SK-MEL-5 (cell line): ENCODE measurements at places on chromosomes 13 and 19. TPM values are rescaled to one million over a fixed set of nuclear protein-coding genes. Genes with fewer than 3 reads are reported as not detected.

Gene WDR87
- total RNA-seq = not detected in 2 replicates

Gene SOX21
- 0.08 and 0.19 TPM in 2 replicates for total RNA-seq

Gene OR7A5
- total RNA-seq = 0.43 and 0.79 TPM in 2 replicates

Gene NALCN
- total RNA-seq = 0.19 and 0.24 TPM in 2 replicates

GRCh38 chr19:7115721-7116120, 46.2 kb downstream of the ZNF557 start:
- DNase-seq = peak; percentile 19

DNA sequence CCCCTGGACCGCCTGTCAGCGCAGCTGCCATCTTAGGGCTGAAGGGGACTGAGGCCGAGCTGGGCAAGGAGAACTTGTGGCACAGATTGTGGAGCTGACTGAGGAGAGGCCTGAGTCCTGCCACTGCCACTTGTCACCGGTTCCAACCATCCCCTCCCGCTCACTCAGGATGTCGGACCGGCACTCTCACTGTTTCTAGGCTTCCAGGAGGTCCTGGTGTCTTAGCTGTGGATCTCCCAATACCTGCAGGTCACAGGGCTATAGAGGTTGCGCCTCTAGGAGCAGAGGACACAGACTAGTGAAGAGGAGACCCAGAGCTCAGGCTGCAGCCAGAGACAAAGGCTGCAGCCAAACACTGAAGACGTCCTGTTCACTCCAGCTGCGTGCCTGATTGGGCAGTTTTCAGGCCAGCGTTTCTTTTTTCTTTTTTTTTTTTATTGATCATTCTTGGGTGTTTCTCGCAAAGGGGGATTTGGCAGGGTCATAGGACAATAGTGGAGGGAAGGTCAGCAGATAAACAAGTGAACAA, 15.3 kb upstream of the ZNF486 start:
- DNase-seq = no peak

DNA sequence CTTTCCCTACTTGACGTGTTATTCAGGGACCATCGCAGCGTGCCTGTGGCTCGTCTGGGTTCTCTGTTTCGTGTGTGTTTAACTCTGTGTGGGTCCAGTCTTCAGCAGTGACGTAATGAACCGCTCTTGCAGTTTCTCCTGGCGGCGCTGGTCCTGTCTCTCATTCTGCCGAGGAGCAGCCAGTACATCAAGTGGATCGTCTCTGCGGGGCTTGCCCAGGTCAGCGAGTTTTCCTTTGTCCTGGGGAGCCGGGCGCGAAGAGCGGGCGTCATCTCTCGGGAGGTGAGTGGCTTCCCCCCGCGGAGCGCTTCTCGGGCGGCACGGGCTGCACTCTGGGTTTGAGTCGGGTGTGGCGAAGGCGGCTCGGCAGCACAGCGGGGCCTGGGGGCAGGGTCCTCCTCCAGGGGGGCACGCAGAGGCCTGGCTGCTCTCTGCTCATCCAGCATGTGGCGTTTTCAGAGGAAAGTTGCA, 36.3 kb upstream of the TFDP1 start:
- DNase-seq = no peak

GRCh38 chr19:10155839-10156238, 36.1 kb upstream of the EIF3G start:
- no peak for DNase-seq

DNA sequence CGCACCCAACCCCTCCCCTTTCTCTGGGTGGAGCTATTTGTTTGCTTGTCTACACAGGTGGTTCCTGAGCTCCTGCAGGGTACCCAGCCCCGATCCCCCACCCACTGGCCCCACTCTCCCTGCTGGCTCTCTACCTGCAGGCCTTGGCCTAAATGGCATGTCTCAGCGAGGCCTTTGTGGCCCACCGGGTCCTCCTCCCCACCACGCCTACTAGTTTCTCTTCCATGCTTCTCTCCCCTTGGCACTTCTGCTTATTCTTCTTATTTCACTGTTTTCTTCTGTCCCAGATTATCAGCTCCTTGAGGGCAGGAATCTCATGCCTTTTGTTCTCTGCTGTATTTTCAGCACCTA, 57.4 kb upstream of the ZNF536 start:
- DNase-seq = no peak

DNA sequence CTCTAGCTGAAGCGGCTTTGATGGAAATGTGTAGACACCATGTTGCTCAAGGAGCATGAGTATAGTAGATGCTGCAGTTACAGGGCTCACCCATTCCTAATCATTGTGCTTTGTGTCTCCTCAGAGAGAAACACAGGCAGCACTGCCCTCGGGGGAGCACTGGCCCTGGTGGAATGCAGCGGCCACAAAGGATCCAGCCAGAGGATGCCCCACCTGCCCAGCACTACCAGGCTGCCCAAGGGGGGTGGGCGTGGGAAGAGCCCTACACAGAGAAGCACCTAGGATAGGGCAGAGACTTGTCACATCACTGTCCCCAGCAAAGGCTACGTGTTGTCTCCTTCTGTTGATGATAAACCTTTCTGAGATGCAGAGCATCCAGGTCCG, 9.0 kb downstream of the TUBA3C start:
- DNase-seq = no peak

- no peak for DNase-seq
These were observed 930.3 kb upstream of the PCDH9 start for GRCh38 chr13:68160466-68160865.

DNA sequence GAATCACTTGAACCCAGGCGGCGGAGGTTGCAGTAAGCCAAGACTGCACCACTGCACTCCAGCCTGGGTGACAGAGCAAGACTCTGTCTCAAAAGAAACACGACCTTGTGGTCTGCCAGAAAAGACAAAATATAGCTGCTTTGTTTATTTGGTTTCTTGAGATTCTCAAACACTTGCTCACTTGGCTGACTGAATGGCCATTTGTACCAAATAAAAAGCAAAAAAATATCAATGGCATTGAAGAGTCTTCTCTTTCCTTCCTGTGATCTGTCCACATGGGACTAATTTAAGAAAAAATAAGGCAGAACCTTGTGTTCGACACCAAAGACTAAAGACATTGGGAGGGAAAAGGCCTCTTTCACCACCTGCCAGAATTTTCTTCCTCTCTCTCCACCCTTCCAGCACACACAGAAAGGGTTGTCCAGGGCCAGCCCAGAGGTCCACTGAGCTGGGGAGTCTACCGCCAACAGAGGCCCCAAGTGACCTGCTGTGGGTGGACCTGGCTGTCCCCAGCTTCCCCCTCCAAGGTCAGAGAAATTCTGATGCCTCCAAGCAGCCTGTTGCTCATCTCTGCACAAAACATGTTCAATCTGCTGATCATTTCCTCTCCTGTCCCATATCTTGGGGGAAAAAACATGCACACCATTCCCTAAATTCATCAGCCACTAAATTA, 5.9 kb downstream of the BRME1 start:
- DNase-seq = peak; percentile 24

GRCh38 chr19:14472202-14472938, 2.8 kb downstream of the PTGER1 start:
- DNase-seq = peak; percentile 43

DNA sequence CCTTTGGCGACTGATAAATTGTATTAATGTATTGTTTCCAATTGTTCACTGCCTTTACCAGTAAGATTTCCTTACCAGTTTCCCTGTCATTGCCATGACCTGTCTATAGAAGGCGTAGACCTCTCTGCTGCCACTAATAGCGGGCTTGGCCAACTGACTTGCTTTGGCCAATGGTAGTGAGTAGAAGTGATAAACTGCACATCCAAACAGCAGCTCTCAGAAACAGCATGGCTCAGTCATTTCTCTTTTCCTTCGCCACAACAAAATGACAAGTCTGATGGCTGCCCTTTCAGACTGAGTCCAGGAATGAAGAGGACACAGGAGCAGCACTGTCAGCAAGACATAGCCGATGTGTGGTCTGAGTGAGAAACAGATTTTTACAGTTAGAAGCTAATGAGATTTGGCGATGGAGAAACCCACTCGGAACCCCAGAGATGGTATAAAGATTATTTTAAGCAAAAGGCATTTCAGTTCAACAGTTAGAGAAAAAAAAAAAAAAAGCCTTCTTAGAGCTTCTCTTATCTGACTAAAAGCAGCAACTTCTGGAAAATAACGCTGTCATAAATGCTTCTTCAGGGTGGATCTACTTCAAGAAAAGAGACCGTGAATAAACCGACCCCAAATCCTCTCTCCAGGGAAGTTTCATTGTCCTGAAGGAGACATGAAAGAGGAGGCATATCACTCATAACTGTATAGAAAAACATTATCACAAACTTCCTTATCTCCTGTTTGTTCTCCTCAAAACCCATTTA, 42.0 kb upstream of the TM9SF2 start:
- peak; percentile 36 for DNase-seq

DNA sequence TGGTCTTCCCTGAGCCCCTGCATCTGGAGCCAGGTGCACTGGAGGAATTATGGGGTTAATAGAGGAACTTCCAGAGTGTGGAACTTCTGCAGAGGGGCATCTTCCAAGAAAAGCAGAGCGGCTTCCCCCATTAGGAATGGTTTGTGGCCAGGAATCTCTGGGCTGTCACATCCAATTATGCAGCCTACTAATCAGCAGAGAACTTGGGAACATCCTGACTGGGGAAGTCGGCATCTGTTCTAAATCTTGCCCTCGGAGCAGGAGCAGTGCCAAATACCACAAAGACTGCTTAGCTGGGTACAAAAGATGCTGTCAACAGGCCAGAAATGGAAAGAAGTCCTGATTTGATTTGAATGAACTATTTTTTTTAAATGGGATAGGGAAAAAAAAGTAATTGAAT, 435.1 kb downstream of the ZNF536 start:
- no peak for DNase-seq

DNA sequence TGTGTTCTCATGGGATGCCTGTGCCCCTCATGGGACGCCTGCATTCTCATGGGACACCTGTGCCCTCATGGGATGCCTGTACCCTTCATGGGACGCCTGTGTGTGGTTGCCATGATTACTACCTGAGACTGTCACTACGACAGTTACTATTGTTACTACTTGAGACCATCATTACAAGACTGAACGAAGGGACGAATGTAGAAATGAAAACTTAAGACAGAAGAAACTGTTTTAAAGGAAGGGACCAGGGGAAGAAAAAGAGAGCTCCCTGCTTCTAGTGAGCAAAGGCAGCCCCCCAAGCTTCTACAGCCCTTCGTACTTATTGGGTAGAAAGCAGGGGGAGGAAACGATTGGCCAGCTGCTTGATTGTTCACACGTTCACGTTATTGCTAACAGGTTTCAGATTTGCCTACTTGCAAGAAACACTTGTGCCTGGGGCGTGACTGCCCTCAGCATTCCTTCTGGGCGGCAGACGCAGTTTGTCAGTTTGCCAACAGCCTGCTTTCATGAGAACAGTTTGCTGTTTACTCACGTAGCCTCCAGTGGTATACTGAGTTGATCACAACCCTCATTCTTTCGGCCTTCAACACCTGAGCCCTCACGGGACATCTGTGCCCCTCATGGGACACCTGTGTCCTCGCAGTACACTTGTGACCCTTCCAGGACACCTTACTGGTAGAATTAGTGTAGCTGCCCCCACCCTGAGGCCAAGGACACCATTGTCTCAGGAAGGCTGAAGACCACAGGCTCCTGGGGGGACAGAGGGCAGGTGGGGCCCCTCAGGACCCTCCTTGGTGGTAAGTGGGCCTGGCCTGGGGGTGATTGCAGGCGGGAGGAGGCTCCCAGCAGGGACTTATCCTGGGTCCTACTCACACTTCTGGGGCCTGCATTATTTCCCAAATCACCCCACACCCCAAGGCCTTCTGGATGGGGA, 2.5 kb upstream of the S1PR4 start:
- peak; percentile 44 for DNase-seq

GRCh38 chr13:20711301-20712044, 8.0 kb downstream of the IL17D start:
- DNase-seq = peak; percentile 41

DNA sequence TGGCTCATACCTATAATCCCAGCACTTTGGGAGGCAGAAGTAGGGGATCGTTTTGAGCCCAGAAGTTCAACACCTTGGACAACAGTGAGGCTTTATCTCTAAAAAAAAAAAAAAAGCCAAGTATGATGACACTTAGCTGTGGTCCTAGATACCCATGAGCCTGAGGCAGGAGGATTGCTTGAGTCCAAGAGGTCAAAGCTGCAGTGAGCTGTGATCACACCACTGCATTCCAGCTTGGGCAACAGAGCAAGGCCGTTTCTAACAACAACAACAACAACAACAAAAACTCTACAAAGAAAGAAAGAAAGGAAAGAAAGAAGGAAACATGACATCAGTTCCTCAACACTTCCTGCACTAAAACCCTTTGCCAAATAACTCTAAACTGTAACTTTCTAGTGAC, 265.1 kb upstream of the DACH1 start:
- no peak for DNase-seq

- DNase-seq = no peak
These were observed 397.8 kb downstream of the FGF14 start for GRCh38 chr13:102003848-102004570.

DNA sequence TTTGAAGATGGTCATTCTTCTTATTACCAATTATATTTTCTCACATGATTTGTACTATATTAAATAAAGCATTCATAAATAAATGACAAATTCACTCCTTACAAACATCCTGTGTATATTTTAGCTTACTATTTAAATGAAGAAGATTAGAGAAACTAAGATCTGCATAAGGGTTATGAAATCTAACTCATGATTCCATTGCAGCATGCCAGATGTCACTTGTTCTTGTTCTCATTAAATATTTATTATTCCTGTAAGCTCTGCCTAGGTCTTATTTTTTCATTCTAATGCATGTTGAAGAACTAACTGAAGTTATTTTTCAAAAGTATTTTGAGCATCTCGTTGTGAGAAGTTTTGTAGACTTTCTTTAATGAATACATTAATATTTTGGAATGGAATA, 18.3 kb downstream of the NUP58 start:
- DNase-seq = no peak
